ENCODE measurements at places on chromosomes 1 and 21.
A peak's percentile ranks its signal among the peaks of the same experiment; 100 is the strongest.

DNA sequence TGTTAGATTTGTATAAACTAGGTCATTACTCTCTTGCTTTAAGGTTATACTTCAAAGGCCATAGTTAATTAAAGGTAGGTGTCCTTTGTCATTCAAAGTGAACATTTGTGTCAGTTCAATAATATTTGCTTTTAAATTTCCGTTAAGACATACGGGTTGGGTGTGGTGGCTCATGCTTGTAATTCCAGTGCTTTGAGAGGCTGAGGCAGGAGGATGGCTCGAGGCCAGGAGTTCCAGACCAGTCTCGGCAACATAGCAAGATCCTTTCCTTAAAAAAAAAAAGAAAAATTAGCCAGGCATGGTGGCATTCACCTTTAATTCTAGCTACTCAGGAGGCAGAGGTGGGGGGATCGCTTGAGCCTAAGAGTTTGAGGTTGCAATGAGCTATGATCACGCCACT lies 80.4 kb downstream of the KIF26B start:
- DNase-seq = no peak

DNA sequence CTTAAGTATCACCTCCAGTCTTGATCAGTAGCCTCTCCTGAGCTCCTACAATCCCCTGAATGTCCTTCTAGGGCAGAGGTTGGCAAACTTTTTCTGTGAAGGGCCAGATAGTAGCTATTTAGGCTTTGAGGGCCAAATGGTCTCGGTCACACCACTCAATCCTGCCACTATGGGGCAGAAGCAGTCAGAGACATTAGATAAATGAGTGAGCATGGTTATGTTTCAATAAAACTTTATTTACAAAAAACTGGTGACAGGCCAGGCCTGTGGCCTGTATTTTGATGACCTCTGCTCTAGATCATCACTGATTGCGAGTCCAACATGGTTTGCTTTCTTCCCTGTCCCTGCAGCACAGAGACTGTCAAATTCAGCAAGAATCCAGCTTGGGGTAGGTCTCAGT lies 36.3 kb downstream of the LRP8 start:
- DNase-seq = no peak

- no peak for DNase-seq
Measured at GRCh38 chr1:53065391-53065790, 3.4 kb downstream of the PODN start.

DNA sequence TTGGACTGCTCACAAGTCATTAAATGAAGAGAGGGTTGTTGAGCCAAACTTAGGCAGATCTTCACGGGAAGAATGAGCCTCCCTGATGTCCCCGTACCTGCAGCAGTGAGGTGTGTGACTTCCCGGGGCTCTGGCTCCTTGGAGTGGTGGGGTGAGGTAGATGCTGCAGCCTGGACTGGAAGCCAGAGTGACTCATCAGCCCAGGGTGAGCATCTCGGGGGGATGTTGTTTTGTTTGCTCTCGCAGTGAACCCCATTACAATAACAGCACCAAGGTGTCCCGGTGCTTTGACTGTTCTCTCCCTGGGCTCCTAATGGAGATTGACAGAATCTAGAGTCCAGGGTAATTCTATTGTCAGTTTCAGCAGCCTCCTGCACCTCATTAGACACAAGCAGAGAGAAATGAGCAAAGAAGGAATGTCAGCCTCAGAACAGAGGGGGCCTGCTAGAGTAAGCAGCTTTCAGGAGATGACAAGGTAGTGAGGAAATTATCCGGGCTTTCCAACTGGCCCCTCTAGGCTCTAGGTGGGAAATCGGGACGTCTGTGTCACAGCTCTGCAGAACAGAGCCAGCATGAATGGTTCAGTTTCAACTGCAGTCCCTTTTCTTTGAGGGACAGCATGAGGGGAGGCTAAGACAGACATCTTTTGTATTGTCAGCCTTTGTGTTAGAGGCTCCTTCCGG lies 36.0 kb upstream of the LRRN2 start:
- DNase-seq = no peak

- DNase-seq = no peak
Measured at GRCh38 chr21:33317786-33318486, 6.8 kb upstream of the IFNAR1 start.

DNA sequence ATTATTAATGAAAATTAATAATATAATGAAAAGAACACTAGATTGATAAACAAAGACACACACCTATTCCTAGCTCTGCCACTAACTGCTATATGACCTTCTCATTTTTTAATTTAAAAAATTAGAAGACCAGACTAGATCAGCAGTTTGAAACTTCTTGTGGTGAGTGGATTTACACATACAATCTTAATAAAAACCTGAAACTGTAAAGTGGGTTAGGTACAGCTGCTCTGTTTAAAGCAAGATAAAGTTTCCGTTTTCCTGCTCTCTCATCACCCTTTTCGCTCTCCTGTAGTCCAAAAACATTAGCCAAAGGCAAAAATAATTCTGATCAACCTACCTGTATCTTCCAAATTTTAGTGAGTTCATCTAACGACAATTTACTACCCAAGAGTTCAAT lies 58.6 kb downstream of the USP24 start:
- no peak for DNase-seq

DNA sequence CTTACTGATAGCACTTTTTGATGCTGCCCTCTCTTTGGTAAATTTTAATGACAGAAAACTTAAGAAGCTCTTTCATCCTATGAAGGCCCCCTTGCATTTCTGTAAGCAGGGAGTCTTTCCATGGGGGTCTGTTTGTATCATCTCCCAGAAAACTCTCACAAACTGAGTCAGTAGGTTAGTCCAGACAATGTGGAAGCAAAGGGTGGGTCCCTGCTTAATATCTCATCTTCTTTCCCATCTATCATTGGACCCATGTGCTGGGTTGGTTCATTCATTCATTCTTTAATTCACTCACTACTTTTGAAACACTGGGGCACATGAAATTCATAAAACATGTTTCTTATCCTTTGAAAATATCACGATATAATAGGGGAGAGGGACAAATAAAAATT lies 164.3 kb downstream of the NTMT2 start:
- DNase-seq = no peak

DNA sequence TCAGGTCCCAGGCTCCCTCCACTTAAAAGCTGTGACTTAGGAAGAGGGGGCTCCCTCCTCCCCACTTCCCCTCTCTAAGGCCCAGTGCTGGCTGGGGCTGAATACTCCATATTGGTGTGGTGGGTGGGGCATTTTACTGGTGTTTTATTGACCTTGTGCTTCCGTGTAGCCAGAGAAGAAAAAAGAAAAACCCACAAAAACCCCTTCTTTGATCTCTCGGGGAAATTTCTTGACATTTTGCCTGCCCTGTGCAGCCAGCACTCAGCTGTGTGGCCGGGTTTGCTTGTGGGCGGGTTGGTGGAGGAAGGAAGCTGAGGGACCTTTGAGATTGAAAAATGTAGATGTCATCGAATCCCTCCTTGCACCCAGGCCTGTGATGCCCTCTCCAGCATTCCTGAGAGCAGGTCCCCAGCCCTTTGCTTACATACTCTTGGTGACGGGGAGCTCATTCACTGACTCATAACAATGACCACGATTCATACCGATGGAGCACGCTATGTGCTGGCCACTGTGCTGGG lies 24.8 kb downstream of the TNFRSF8 start:
- peak; percentile 70 for DNase-seq

- DNase-seq = no peak
Measured at GRCh38 chr1:246597340-246597739, 31.1 kb downstream of the CNST start.

GRCh38 chr1:219533280-219533679 lies 79.6 kb downstream of the ZC3H11B start:
- DNase-seq = no peak

DNA sequence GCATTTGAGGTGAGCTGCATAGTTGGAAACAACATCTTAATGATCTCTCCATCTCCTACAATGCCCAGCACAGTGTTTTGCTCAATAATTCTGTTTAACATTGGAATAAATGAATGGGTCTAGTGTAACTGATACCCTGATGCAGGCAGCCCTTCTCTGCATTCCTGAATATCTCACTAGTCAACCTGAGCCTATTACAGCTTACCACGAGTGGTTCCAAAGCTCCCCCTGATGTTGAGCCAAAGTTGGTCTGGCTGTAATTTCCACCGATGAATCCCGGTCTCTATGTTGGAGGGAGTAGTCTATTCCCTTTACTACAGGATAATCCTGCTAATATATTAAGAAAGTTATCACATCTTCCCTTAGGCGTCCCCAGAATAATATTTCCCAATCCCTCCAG lies 63.8 kb downstream of the ZBTB18 start:
- no peak for DNase-seq

- no peak for DNase-seq
Measured at GRCh38 chr1:240487493-240487892, 124.5 kb downstream of the GREM2 start.

- DNase-seq = no peak
Measured at GRCh38 chr1:47495176-47495713, 57.4 kb downstream of the FOXD2 start.

- DNase-seq = no peak
Measured at GRCh38 chr1:206463137-206463536, 7.1 kb upstream of the IKBKE start.

GRCh38 chr1:59994302-59995198 lies 68.0 kb upstream of the CYP2J2 start:
- no peak for DNase-seq

DNA sequence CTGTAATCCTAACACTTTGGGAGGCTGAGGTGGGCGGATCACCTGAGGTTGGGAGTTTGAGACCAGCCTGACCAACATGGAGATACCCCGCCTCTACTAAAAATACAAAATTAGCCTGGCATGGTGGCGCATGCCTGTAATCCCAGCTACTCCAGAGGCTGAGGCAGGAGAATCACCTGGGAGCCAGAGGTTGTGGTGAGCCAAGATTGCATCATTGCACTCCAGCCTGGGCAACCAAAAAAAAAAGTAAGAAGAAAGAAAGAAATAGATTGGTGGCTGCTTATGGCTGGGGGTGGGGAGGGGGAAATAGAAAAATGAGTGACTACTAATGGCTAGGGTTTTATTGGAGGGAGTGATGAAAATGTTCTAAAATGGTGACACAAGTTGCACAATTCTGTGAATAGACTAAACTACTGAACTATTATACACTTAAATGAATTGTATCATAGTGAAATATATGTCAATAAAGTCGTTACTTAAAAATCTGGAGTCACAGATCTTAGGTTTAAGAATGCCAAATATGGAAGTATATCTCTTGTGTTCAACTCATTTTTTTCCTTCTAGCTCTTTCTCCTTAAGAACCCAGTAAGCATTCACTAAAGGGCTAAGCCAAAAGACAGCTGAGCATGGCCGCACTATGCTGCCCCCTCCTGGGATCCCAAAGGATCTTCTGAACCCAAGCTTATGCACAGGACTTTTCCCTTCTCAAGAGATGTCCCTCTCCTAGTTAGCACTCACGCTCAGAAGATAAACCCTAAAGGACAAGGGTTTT lies 3.2 kb upstream of the NPL start:
- peak; percentile 31 for DNase-seq

DNA sequence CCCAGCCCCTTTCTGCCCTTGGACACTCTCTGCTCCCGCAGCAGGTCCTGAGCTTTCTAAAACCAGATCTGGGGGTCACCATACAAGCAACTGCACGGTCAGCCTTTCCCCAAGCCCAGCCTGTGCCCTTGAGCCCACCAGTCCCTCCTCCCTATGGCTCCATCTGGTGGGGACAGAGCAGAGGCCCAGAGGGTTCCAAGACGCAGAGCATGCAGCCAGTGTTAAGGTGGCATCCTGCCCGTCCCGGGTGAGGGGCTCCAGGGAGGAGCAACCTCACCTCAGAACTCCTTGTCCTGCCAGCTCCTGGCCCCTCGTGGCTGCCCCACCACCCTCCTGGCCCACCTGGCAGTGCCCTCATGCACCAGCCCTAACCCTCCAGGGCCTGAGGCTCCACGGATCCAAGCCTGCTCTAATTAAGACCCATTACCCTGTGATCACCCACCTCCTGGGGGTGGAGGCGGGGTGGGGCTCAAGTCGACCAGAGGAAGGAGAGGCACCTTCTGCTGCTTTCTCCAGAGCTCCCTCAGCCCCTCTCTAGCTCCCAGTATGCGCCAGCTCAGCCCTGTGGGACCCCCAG lies 8.5 kb downstream of the CHD5 start:
- no peak for DNase-seq

GRCh38 chr1:165114022-165114888 lies 242.3 kb downstream of the LMX1A start:
- no peak for DNase-seq

- no peak for DNase-seq
Measured at GRCh38 chr1:235450886-235451483, 53.3 kb downstream of the B3GALNT2 start.

- peak; percentile 84 for DNase-seq
Measured at GRCh38 chr1:1040004-1040991, 20.4 kb downstream of the AGRN start.

GRCh38 chr1:176157995-176158394 lies 49.1 kb downstream of the COP1 start:
- DNase-seq = no peak

DNA sequence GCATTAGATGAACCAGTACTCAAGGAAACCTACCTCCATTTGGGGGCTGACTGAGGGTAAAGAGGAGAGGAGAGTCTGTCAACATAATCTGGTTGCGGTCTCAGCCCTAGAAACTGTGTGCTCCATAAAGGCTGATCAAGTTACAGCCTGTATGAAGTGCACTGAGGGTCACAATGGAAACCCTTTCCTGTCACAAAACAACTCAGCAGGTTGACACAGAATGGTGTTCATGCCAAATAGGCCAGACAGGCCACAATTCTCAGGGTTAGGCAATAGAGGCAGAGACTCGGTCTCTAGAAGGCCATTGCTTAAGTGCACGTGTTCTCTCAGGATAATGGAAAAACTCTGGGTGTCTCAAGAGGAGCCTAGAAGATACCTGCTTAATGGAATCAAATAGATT lies 4.1 kb upstream of the ANKRD35 start:
- no peak for DNase-seq

DNA sequence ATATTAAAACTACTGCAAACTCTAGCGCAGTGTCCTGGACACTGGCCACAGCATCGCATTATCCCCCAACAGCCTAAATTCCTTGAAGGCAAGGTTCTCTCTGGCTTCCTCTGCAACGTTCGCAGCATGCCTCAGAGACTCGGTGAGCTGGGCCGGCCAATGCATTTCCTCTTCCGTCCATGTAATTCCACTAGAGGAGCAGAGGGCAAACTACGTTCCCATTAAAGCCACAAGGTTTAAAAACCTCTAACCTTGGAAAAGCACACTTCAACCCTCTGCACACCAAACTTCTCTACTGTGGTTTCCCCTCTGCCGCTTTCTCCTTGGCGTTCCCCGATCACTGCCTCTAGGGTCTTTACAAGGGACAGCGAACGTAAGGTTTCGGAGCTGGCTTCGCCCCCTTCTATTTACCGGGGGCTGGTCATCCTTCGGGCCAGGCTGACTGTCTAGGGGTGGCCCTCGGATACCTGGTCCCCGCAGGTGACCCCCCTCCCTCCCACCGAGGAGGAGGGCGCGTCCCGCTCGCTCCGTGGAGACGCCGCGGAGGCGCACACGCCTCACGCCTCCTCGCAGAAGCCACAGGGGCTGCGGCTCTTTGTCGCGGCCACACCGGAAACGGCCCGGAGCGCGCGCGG lies 456 bp upstream of the SMYD2 start:
- DNase-seq = no peak

Data from CD4-positive, alpha-beta T cell treated with Interleukin-1 beta for 1 hour (primary cell).